EL (cell line): ENCODE measurements at places on chromosomes 16 and 17.

- DNase-seq = peak; percentile 40
Observed at GRCh38 chr17:16449121-16449570, 33.8 kb downstream of the TRPV2 start.

GRCh38 chr16:50616883-50617645, 64.0 kb downstream of the SNX20 start:
- no peak for DNase-seq

GRCh38 chr17:67461228-67461780, 84.2 kb downstream of the PITPNC1 start:
- no peak for DNase-seq

DNA sequence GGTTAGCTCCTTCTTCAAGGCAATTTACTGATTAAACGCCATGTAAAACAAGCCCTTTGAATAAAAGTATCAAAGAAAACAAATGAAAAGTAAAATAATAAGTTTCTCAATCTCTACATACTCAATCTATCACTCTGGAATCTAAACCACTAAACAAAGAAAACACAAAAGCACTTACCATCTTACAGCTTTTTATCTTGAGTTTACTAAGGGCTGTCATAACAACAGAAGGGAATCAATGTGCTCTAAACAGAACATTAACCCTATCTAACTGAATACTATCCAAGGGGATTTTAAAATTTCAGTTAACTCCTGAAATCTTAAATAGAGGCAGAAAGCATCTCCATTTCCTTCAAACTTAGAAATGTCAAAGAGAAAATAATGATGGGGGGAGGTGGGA, 3.4 kb downstream of the SKA2 start:
- no peak for DNase-seq

DNA sequence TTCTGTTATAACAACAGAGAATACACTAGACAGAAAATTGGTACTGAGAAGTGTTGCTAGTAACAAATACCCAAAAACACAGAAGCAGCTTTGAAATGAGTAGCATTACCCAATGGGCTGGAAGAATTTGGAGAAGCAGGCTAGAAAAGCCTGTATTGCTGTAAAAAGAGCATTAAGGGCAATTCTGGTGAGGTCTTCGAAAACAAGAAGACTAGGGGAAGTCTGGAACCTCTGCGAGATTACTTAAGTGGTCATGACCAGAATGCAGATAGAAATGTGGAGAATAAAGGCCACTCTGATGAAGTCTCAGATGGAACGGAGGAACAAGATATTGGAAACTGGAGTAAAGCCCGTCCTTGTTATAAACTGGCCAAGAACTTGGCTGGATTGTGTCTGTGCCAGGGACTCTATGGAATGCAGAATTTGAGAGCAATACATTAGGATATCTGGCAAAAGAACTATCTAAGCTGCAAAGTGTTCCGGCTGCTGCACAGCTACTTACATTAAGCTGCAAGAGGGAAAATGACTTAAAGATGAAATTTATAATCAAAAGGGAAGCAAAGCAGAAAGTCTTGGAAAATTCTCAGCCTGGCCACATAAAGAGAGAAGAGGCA, 44.9 kb upstream of the PEMT start:
- DNase-seq = no peak

DNA sequence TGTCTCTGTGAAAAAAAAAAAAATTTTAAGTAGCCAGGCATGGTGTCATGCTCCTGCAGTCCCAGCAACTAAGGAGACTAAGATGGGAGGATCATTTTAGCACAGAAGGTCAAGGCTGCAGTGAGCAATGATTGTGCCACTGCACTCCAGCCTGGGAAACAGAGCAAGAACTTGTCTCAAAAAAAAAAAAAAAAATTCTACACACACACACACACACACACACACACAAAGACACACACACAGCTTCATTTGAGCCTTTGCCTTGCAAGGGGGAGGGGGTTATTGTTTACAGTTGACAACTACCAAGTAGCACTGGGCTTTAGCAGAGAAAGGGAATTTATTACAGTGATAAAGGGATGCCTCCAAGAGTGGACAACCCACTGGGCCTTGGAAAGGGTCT, 4.9 kb upstream of the POLR3E start:
- DNase-seq = no peak

GRCh38 chr17:50452630-50453300, 15.9 kb downstream of the CHAD start:
- DNase-seq = peak; percentile 49

- no peak for DNase-seq
Observed at GRCh38 chr16:53580038-53580802, 77.2 kb upstream of the AKTIP start.

- DNase-seq = peak; percentile 2
Observed at GRCh38 chr16:12901597-12902461, at the start of gene SHISA9. TSS of gene SHISA9 (plus strand) at chr16:12901598.

DNA sequence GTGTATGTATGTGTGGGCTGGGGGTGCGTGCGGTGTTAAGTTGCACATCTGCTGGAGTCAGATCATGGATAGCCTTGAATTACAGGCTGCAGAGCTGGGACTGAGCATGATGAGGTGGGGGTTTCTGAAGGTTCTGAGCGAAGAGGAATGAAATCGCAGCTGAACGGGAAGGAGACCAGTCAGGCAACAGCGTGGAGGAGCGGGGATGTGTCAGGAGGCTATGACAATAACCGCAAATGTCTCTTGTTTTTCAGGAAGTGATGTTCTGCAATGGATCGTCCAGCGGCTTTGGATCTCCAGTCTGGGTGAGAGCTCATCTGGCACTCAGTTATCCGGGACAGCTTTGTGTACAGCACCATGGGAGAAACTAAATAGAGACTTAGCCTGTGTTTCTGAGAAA, 20.9 kb downstream of the RGS9 start:
- DNase-seq = no peak

- DNase-seq = no peak
Observed at GRCh38 chr16:2815299-2815771, 1.7 kb upstream of the PRSS21 start.

- DNase-seq = no peak
Observed at GRCh38 chr17:73000832-73001231, 91.7 kb downstream of the SLC39A11 start.

GRCh38 chr17:79993390-79994227, 42.1 kb downstream of the TBC1D16 start:
- DNase-seq = peak; percentile 82

GRCh38 chr16:55701442-55702319, 45.9 kb downstream of the SLC6A2 start:
- DNase-seq = peak; percentile 42

GRCh38 chr17:61574542-61575351, 16.3 kb downstream of the NACA2 start:
- DNase-seq = peak; percentile 73

DNA sequence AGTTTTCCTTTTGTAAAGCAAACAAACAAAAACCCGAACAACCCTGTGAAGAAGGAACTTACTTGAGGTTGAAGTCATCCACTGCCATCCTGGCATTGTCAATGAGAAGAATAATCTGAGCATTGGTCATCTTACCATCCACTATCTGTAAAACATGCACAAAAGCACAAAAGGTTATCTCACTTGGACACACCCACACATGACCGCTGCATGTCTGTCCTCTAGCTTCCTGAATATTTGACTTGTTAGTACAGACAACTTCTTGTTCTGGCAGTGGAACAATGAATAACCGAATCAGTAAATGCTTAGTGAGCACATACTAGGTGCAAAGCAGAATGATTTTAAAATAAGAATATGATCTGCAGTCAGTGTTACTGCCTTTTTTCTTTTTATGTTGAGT, 6.1 kb downstream of the KRT23 start:
- DNase-seq = no peak

DNA sequence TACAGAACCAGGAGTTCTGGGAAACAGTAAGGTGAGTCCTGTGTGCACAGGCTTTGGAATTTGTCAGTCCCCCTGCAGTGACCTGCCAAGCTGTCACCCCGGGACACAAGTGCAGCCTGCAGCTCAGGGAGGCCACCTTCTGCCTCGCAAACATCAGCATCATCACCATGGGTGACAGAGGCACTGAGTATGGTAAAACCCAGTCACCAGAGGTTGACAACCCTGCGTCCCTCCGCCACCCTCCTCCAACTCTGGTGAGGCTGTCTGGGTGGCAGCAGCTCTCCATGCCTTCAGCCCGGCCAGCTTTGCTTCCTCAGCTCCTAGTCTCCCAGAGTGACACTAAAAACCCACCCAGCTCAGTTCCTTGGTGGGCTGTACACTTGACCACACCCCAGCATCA, 221.0 kb downstream of the CPPED1 start:
- DNase-seq = no peak

DNA sequence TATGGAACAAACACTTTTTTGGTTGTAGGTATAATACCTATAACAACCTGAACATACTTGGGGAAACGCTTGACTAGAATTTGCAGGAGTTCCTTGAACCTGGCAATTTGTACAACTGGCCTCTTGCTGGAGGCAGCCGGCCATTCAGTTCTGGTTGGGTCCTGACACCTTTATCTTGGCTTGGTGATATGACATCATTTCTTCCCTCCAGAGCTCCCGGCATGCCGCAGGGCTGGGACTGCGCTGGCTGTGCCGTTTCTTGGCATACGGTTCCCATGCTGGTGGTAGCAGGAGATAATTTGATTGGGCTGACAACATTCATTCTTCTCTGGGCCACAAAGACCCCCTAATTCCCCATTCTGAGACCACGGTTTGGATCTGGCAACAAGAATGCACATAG, 87.5 kb downstream of the ASIC2 start:
- no peak for DNase-seq

DNA sequence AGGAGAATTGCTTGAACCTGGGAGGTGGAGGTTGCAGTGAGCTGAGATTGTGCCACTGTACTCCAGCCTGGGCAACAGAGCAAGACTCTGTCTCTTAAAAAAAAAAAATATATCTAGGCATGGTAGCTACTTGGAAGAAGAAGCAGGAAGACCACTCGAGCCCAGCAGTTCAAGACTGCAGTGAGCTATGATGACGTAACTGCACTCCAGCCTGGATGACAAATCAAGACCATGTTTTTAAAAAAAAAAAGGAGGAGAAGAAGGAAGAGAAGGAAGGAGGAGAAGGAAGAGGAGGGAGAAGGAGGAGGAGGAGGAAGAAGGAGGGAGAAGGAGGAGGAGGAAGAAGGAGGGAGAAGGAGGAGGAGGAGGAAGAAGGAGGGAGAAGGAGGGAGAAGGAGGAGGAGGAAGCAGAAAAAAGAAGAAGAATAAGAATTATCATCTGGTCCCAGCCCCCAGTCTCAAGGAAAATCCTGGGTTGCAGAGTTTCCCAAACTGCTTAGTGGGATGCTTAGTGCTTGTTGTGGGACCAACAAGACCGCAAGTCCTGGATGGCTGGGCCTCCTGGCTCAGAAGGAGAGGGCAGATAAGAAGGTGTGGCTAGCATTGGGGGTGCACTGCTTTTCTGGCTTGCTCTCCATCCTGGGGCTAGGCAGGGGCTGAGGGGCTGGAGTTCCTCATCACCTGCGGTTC, 3.7 kb upstream of the DRC7 start:
- DNase-seq = no peak

GRCh38 chr17:78559749-78560368, 17.3 kb downstream of the DNAH17 start:
- no peak for DNase-seq

GRCh38 chr17:66375121-66375520, 72.7 kb downstream of the PRKCA start:
- no peak for DNase-seq

- peak; percentile 3 for DNase-seq
Observed at GRCh38 chr17:55673743-55674506, 48.7 kb downstream of the TMEM100 start.

GRCh38 chr16:50526249-50526648, 21.9 kb upstream of the NKD1 start:
- no peak for DNase-seq

GRCh38 chr17:32803544-32803943, 73.4 kb downstream of the MYO1D start:
- DNase-seq = no peak

GRCh38 chr16:89902980-89903379, 15.7 kb upstream of the MC1R start:
- DNase-seq = no peak

DNA sequence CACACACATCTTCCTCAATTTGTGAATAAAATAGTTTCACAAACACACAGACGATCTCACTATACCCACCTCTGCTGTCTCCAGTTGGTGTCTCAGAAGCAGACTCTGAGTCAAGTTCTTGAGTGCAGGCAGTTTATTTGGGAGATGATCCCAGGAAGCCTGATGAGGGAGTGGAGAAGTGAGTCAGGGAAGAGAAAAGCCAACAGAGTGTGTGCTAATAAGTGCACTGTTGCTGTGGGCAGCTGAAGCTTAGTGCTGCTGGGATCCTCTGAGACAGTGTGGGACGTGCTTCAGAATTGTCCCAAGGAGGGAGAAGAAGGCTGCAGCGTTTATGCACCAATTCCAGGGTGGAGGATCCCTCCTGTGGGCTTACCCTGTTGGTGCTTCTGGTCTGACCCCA, 423.2 kb upstream of the C16orf82 start:
- DNase-seq = no peak

GRCh38 chr16:64445649-64446048, 676.2 kb downstream of the CDH11 start:
- DNase-seq = no peak

DNA sequence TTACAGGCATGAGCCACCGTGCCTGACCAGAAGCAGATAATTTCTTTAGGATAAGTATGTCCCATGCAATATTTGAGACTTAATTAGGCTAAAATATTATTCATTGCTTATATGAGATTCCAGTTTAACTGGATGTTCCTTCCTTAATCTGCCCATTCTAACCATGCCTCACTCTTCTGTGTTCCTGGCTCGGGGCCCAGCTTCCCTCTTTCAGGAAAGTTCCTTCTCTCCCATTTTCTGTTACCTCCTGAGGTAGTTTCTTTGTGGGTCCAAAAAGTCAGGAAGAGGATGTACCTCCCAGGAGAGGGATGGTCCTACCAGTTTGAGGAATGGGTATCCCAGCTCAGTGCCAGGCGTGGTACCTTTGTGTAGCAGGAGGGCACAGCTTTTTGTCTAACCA, 23.3 kb downstream of the UNK start:
- DNase-seq = no peak
